ENCODE measurements at places on chromosomes 5 and 9.
A peak's percentile ranks its signal among the peaks of the same experiment; 100 is the strongest.

DNA sequence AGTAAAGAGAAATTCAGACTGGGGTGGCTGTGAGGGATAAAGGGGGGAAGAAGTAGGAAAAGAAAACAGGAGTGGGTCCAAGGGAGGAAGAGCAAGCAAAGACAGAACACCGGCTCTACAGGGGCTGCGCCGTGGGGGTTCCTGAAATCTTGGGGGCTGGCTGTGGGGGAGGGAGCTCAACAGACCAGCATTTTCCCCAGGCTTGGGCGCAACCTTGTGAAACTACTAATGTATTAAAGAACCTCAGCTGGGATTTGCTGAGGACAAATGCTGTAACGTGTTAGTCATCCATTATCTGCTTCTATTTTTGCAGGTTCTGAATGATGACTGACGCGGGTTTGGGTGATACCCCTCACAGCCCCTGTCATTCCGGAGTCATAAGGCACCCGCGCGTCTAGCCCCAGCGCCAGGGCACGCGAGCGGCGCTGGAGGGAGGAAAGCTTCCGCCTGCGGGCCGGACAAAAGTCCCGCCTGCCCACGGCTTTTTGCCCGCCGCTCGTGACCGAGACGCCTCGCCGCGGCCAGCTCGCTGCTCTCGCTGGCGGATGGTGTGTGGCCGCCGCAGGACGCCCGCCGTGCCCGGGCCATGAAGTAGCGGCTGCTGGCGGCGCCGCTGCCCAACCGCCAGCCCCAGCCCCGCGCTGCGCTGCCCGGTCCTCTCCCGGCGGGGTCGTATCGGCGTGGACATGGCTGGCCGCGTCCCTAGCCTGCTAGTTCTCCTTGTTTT, 110.6 kb downstream of the PAM start:
- peak; percentile 90 for DNase-seq

DNA sequence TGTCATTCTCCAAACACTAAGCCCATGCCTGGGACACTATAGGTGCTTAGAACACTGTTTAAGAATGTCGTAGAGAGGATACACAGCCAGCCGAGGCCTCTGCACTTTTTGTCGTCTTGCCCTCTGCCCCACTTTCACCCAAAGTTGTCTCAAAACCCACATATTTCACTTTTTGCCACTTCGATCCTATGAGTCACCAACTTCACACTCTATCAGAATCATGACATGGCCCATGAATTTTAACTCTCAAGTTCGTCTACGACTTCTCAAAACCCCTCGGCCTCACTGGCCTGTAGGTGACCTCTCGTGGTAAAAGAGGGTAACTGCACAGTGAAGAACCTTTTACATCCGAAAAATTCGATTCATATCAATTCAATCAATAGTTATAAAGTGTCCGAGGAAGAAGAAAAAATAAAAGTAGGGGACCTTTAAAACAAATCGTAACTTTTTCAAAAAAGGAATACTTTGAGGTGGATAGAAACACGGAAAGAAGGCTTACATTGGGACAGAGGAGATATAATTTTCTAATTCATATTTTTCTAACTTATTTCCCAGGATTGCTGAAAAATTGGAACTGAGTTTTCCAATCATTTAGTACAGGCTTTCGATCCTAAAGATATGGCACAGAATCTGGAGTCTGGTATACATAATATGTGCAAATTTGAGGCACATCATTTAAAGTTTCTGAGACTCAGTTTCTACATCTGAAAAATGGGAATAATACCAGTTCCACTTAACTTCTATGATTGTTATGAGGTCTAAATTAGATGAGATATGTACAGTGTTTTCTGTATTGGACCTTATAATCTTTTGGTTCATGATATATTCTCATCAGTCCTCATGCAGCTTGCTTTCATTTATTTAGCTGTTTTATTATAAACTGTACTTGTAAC, 122.6 kb downstream of the APBA1 start:
- DNase-seq, result peak; percentile 11

- peak; percentile 70 for DNase-seq
Observed at GRCh38 chr9:137550231-137550621, at the start of gene PNPLA7. Gene PNPLA7 (minus strand): TSS chr9:137550402. CDS start chr9:137550197, 205 bp downstream.

GRCh38 chr9:113886933-113887332, 10.8 kb downstream of the ZNF618 start:
- no peak for DNase-seq

DNA sequence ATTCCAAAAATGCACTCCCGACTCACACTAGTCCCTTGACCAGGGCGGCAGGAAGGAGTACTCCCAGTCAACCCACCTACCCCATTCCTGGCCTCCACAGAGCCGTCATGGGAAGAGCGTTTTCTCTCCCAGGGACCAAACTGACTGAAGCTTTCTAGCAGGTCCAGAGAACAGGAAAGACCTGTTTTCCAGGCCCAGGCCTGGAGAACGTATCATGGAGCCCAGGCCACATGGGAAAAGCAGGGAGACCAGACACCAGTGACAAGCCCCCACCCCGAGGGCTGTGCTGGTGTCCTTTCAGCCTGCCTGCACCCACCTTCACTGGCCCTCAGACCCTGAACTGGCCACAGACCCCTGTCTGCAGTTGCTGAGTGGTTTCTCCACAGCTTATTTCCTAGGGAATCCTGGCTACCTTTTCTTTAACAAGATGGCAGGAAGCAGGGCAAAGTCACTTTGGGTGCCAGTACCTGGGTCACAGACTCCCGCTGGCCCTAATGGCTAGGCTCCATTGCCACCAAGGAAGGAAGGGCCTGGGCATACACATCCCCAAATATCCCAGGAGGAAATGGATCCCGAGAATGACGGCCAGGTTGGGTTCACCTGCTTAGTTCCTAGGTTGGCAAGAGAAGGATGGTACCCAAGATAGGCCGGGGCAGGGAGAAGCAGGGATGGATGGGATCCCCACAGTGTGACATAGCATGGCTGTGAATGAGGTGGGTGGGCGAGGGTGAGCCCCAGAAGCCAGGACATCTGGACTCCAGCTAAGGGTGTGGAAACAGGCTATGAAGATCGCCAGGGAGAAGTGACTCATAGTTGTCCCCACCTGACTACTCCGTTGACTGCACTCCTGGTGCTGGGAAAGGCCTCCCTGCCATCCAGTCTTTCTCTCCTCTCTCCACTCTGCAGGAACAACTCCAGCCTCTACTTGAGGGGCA, 12.2 kb downstream of the CCNI2 start:
- no peak for DNase-seq

- peak; percentile 95 for DNase-seq
Observed at GRCh38 chr5:135246923-135247795, 151.9 kb downstream of the MACROH2A1 start.

GRCh38 chr5:44795496-44795895, 13.3 kb upstream of the MRPS30 start:
- no peak for DNase-seq

DNA sequence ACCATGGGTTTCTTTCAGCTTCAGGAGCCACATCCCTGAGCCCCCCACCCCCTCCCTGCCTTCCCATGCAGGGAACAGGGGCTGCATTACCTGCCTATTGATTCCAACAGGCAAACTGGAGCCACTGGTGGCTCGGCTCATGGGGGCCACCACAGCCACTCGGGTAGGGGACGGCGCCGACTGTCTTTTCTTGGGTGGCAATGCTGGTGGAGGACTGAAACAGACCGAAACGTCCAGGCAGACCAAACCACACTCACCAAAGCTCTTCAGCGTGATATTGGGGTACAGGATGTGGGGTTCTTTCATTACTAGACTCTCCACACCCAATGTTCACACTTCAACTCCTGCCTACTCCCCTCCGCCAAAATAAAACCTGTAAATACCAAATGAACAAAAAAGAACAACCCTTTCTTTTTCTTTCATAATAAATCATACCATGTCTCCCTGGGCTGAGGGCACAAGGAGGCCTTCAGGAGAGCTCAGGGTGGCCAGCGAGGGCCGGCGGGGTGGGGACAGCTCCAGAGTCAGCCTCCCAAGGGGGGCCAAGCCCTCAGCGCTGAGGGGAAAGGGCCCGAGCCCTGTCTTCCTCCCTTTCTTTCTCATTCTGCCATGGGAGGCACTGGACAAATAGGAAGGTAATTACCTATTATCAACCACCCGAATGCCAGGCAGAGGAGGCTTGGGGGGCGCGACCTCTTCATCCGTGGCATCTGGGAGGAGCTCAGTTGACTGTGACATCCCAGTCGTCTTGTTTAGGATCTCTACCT, 83.3 kb downstream of the PRRT1B start:
- no peak for DNase-seq

GRCh38 chr9:107387409-107387808, 102.2 kb downstream of the KLF4 start:
- no peak for DNase-seq

DNA sequence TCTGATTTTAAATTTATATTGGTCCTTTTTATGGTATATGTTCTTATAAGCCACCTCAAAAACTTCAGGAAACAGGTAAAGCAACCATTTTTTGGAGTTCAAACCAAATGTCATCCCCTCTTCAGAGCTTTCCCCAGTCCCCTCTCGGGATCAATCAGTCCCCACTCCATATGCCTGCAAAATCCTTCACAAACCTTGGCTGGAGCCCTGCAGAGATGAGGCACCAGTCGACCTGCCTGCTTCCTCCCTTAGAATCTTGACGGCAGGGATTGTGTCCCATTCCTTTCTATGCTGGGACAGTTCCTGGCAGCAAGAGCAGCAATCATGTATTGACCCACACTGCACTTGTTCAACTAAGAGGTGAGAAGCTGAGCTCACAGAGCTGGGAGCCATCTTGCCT, 22.6 kb downstream of the B4GALT1 start:
- DNase-seq, result no peak

DNA sequence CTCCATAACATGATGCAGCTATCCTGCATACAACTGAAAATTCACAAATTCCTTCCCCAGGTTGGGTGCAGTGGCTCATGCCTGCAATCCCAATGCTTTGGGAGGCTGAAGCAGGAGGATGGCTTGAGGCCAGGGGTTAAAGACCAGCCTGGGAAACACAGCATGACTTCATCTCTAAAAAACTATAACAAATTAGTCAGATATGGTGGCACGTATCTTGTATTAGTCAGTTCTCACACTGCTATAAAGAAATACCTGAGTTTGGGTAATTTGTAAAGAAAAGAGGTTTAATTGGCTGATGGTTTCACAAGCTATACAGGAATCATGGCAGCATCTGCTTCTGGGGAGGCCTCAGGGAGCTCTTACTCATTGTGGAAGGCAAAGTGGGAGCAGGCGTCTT, 56.4 kb upstream of the DAPK1 start:
- peak; percentile 13 for DNase-seq

DNA sequence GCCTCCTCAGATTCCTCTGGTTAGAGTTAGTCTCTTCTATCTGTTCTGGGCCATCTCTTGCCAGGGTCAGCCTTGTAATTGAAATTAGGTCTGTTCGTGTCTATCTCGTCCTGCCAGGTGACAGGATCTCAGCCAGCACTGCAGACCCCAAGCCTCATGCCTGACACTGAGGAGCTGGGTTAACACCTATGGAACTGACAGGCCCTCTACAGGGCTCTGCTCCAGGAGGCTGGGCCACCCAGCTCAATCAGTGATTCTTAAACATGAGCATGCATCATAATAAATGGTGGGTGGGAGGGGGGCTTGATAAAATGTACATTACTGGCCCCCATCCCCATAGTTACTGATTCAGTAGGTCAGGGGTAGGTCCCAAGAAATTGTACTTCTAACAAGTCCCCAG, 103.4 kb downstream of the PSD2 start:
- DNase-seq, result no peak

- peak; percentile 8 for DNase-seq
Observed at GRCh38 chr5:62650197-62650596, 71.6 kb downstream of the LRRC70 start.

DNA sequence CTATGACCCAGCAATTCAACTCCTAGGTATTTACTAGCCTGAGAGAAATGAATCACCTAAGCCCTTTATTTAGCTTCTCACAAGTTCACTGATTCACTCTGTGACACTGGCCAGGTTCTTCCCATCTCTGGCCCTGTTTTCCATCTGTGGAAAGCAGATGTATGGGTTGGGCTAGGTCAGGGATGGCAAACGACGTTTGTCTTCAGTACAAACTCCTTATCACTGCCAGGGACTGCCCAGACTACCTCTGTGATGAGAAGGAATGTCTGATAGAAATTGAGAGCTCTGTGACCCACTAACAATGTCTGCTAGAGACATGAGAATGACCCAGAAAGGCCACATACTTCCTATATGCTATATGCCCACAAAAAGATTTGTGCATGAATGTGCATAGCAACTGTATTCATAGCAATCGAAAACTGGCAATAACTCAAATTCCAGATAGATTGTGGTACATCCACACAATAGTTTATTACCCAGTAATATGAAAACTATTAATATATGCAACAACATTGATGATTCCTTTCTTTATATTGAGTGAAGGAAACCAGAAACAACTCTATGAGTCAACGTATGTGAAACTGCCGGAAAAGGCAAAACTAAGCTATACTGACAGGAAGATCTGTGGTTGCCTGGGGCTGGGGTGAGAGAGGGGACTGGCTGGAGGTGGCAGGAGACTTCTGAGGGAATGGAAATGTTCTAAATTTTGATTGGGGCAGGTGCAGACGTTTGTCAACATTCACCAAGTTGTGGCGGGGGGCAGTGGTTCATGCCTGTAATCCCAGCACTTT, 32.0 kb upstream of the ADAM19 start:
- DNase-seq, result peak; percentile 85

GRCh38 chr9:126561582-126561981, 52.1 kb upstream of the LMX1B start:
- no peak for DNase-seq

DNA sequence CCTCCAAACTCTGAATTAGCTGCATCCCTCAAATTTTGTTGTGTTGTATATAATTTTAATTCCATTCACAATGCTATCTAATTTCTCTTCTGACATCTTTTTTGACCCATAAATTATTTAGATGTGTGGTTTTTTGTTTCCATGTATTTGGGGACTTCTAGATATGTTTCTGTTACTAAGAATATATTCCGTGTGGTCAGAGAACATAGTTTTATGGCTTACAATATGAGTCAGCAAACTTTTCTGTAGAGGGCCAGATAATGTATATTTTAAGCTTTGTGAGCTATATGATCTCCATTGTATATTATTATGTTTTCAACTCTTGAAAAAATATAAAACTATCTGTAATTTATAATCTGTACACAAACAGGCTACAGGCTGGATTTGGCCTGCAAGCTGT, 33.4 kb downstream of the MVB12B start:
- no peak for DNase-seq

- peak; percentile 33 for DNase-seq
Observed at GRCh38 chr5:24633715-24634325, 11.0 kb downstream of the CDH10 start.
